ENCODE measurements at places on chromosomes 2 and 18.

DNA sequence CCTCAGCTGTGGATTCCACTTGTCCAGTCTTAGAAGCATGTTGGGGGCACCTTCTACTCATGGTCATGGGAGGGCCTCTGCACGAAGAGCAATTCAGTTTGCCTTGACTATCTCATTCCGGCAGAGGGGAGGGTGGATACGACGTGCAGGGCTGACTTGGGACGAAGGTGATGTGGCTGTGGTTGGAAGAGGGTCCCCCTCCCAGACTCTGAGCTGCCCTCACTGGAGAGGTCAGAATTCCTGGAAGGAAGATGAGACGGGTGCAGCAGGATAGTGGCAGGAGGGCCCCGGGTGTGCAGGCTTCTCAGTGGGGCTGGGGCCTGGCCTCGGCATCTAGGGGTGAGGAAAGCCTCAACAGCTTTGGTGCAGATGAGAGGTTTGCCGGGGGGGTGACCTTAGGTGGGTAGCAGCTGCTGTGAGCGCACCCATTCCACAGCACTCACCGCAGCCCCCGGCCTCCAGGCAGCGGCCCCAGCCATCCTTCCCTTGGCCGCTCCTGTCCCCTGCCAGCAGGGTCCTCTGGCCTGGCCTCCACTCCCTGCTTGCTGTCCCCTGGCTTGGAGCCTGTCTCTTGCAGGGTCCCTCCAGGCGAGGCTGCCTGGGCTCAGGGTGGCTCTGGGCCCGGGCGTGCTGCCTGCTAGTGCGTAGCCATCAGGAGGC lies 3.2 kb downstream of the RNPEPL1 start:
- no peak for DNase-seq

- DNase-seq, result peak; percentile 90
Measured at GRCh38 chr2:134183679-134184078, 70.2 kb upstream of the MGAT5 start.

- DNase-seq, result no peak
Measured at GRCh38 chr2:148643421-148643820, 1.1 kb upstream of the EPC2 start.

GRCh38 chr2:212914392-212914791 lies 237.0 kb downstream of the IKZF2 start:
- DNase-seq, result no peak

GRCh38 chr2:42060718-42061619 lies 13.1 kb downstream of the PKDCC start:
- DNase-seq, result no peak

DNA sequence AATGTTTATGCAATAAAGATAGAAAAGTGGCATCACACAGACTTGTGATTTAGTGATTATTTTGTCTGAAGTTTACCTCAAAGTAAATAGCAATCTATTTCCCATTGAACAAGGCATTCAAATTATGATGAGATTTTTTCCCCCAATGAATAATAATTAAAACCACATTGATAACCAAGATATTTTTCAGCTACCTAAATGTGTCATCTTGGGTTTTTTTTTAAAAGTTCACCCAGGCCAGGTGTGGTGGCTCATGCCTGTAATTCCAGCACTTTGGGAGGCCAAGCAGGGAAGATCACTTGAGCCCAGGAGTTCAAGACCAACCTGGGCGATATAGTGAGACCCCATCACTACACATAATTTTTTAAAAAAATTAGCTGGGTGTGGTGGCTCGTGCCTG lies 27.0 kb downstream of the MYOM1 start:
- DNase-seq, result no peak

DNA sequence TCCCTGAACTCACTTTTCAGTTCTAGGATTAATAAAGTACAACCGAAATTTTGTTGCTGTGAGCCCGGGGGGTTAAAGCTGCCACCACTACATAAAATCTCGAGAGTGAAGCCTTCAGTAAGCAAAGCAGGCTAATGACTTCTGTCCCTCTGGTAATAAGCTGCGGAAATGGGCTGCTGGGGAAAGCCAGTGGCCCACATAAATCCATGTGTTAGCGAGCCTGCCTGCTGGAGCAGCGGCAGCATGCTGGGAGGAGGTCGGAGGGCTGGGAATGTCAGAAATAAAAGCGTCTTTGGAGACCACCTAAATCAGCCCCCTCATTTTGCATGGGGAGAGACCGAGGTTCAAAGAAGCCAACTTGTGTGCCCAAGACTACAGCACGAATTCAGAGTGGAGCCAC lies 371.7 kb downstream of the TNS1 start:
- no peak for DNase-seq

DNA sequence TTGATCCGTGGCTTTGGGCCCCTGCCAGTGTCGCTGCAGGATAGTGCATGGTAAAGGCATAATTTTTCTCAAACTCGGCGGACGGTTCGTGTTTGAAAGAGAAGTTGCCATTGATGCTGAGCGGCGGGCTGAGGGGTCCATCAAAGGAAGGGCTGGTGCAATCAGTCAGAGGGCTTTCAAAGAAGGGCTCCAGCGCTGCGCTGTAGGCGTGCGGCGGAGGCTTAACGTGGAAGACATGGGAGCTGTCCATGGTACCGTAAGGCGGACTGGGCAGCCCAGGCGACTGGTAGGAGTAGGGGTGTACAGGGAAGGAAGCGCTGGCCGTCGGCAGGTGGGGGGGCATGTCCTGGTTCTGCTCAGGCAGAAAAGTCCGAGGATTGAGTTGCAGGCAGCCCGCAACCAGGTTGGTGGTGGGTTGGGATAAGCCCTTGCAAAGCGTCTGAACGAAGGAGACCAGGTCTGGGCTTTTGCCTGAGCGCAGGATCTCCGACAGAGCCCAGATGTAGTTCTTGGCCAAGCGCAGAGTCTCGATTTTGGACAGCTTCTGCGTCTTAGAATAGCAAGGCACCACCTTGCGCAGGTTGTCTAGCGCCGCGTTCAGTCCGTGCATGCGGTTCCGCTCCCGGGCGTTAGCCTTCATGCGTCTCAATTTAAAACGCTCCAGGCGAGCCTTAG lies 2.3 kb downstream of the NEUROD1 start:
- no peak for DNase-seq

DNA sequence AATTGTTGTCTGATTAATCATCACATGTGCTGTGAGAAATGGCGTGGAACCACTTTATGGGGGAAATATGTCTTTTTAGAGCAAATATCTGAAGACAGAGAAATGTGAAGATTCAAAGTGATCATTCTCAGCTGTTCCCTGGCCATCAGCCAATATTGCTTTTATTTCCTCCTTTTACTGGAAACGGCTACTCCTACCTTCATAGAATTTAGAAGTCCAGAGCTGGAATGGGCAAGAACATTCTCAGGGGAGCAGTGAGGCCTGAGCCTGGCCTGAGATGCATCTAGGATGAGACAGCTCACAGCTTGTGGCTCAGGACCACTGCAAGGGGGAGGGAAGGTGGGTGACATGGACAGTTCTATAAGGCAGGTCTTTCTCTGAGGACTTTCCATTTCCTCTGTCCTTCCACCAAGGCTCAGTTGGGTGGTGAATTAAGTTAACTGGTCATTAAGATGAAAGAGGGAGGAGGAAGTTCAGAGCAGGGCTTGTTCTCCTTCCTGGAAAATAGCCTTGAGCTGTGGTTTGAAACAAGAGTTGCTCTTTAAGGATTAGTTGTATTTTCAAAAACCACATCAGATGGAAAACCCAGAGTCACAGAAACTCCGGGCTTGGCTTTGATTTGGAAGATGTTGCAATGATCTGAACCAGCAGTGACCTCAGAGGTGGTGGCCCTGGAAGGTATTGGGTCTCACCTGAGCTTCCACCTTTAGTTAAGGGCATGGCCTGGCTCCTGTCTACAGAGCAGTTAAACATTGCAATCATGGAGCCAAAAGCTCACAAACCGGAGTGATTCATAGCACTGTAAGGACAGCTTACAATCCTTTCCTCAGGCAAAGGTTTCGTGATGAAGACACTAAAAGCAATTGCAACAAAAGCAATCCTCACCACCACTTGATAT lies 144.3 kb downstream of the VAPA start:
- DNase-seq, result peak; percentile 28

DNA sequence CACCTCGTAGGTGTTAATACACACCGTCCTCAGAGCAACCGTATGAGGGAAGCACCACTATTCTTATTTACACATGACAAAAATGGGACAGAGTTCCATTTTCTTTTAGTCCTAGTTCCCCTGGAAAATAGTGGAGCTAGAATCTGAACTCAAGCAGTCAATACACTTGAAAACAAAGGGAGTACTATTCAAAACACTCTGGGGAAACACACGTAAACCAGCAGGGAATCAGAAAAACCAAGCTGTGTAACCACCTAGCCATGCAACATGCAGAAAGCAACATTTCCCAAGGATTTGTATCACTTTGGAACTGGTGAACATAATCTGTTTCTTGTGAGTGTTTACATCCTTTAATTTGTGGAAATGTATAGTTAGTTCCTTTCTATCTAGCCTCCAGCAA lies 208.2 kb downstream of the UBE2E3 start:
- no peak for DNase-seq

- no peak for DNase-seq
Measured at GRCh38 chr2:30869988-30870387, 62.7 kb upstream of the CAPN13 start.

- no peak for DNase-seq
Measured at GRCh38 chr2:135820003-135820618, 16.9 kb downstream of the LCT start.

DNA sequence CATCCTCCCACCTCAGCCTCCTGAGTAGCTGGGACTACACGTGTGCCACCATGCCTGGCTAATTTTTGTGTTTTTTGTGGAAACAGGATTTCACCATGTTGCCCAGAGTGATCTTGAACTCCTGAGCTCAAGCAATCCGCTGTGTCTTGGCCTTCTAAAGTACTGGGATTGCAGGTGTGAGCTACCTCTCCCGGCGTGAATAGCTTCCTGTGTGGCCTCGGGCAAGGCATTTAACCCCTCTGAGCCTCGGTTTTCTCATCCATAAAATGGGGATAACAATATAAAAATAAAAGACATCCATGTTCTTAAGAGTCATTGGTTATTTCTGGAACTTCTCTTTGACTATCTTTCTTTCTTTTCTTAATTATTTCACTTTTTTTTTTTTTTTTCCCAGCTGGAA lies 19.3 kb upstream of the ADCY3 start:
- DNase-seq, result no peak

- DNase-seq, result peak; percentile 62
Measured at GRCh38 chr18:79275461-79275860, 120.3 kb upstream of the NFATC1 start.

DNA sequence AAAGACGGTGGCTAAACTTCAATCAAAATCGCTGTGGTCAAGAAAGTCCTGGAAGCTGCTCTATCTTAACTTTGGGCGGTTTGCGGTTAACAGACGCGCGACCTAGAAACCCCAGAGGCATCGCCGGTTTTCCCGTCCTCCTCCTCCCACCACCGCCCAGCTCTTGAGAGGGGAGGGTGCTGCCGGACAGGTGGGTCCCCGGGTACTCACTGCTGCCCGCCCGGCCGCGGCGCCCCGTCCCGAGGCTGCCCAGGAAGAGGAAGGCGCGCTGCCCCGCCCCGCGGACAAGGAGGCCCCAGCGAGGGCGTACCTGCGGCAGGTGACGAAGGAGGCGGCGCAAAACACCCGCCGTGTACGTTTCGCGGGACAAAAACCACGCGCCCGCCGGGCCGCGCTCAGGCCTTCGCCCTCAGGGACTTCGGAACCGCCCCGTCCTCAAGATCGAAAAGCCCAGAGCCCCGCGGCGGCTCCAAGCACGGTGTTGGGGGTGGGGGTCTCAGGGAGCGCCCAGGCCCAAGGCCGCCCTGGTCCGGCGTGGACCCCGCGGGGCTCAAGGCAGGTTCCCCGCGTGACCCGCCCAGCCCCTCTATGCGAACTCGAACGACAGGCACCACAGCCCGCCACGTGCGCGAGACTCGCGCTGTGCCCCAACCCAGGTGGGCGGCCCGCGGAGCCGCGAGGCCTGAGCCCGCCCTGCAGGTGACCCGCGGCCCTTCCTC lies at the start of gene SH3YL1:
Gene SH3YL1, minus strand, starts transcription at position 259 of the 719 bp plus-strand sequence. Its CDS starts 48 bp downstream, at position 211.
- peak; percentile 36 for DNase-seq

DNA sequence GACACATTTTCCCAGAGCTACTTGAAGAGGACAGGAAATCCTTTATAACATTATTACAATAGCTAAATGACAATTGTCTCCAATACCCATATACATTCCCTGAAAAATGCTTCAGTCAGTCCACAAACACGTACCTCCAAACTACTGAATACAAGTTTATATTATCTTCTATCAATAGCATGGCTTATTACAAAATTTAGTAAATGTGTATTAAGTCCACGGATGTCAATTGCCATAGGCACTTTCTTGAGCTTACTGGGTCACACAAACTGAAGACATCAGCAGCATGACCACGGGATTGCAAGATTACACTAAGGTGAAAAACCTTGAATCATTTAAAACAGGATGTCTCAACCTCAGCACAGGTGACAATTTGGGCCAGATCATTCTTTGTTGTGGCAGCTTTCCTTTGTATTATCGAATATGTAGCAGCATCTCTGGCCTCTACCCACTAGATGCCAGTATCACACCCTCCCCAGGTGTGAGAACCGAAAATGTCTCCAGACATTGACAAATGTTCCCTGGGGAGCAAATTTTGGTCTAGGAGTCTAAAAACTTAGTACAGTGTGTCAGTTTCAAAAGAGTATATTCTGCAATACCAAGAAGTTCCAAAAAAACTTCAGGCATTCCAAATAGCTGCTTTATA lies 1.4 kb downstream of the MBD2 start:
- DNase-seq, result peak; percentile 79

DNA sequence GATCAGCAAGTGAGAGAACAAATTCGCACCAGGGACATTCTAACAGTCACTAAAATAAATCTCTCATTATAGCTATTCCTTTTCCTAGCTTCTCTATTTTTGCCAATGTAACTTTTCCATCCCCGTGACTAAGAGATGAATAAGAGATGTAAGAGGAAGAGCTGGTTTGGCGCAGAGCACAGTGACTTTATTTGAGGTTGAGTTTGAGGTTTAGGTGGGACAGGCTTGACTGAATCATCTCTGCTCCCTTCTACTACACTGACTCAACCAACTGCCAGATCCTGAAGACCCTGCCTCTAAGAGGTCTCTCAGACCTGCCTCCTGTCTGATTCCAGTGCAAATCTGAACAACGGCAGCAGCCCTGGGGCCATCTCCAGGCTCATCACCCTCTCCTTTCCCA lies 28.0 kb downstream of the RFX8 start:
- DNase-seq, result no peak

DNA sequence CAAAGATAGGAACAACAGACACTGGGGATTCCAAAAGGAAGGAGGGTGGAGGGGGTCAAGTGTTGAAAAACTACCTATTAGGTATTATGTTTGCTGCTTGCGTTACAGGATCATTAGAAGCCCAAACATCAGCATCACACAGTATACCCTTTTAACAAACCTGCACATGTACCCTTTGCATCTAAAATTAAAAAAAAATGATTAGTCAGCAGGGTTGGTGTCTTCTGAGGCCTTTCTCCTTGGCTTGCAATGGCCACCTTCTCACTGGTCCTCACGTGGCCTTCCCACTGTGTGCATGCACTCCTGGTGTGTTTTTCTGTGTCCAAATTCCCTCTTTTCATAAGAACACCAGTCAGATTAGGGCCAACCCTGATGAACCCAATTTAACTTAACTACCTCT lies 5.6 kb upstream of the IMPA2 start:
- DNase-seq, result no peak

Data from RPMI8226 (cell line).